CD14-positive monocyte (primary cell): ENCODE measurements at places on chromosomes 2 and 18. TPM values are rescaled to one million over a fixed set of nuclear protein-coding genes. Genes with fewer than 3 reads are reported as not detected.

The STPG4 gene
- polyA plus RNA-seq: 0.20 and 0.27 TPM in 2 replicates

The SF3B6 gene
- polyA plus RNA-seq: 146 TPM

The TXNDC2 gene
- not detected for polyA plus RNA-seq

The UGT1A1 gene
- polyA plus RNA-seq: not detected

GRCh38 chr2:197198890-197199289 is 111.7 kb downstream of the ANKRD44 start:
- no peaks in the 10 kb centered on the region for H3K36me3 ChIP-seq
- peak overlapping the region; percentile 59 for H3K27ac ChIP-seq
- DNase-seq: peak; percentile 60
- no peaks in the 10 kb centered on the region for H3K27me3 ChIP-seq
- peak overlapping the region; percentile 68 for H3K4me3 ChIP-seq
- peaks cover 52% of the 10 kb centered on the region for H3K4me1 ChIP-seq

DNA sequence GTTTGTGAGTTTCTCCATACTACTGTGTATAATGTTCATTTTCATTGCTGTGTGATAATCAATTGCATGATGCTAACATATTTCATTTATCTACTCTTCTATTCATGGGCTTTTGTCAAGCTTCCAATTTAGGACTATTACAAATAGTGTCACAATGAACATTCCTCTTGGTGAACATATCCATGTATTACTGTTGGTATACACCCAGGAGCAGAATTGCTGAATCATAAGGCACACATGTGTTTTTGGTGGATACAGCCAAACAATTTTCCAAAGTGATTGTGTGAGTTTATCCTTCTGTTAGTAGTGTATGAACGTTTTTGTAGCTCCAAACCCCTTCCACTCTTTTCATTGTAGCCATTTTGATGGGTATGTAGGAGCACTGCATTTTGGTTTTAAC is 101.6 kb upstream of the COPS8 start:
- DNase-seq: no peak
- H3K4me1 ChIP-seq: peaks cover 14% of the 10 kb centered on the region
- no peaks in the 10 kb centered on the region for H3K36me3 ChIP-seq
- H3K27me3 ChIP-seq: no peaks in the 10 kb centered on the region
- H3K27ac ChIP-seq: no peak overlapping the region

GRCh38 chr2:43763091-43763490 is 10.7 kb upstream of the DYNC2LI1 start:
- H3K36me3 ChIP-seq: no peaks in the 10 kb centered on the region
- no peaks in the 10 kb centered on the region for H3K27me3 ChIP-seq
- no peak overlapping the region for H3K27ac ChIP-seq
- no peak overlapping the region for H3K4me3 ChIP-seq
- H3K4me1 ChIP-seq: no peaks in the 10 kb centered on the region
- no peak for DNase-seq

DNA sequence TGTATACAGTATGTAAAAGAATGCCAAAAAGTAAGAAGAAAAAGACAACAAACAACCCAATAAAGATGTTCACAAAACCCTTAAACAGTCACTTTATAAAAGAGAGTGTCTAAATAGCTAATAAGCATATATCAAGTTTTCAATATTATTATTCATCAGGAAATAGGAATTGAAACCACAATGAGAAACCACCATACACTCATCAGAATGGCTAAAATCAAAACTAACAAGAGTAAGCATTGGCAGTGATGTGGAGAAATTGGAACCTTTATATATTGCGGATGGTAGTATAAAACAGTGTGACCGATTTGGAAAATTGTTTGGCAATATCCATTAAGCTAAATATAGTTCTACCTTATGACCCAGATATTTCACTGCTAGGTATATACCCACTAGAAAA is 20.5 kb upstream of the TGFA start:
- DNase-seq: no peak
- peaks cover 2% of the 10 kb centered on the region for H3K27me3 ChIP-seq
- H3K27ac ChIP-seq: no peak overlapping the region
- no peak overlapping the region for H3K4me3 ChIP-seq
- H3K4me1 ChIP-seq: peaks cover 3% of the 10 kb centered on the region
- no peaks in the 10 kb centered on the region for H3K36me3 ChIP-seq

DNA sequence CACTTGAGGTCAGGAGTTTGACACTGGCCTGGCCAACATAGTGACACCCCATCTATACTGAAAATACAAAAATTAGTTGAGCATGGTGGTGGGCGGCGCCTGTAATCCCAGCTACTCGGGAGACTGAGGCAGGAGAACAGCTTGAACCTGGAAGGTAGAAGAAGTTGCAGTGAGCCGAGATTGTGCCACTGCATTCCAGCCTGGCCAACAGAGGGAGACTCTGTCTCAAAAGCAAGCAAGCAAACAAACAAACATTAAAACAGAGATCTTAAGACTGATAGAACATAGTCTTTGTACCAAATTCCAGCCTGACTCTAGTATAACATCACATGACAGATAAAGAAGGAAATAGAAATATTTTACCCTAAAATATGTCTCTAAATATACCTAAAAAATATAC is 168.1 kb downstream of the PTPRM start:
- no peaks in the 10 kb centered on the region for H3K36me3 ChIP-seq
- H3K4me1 ChIP-seq: no peaks in the 10 kb centered on the region
- H3K4me3 ChIP-seq: no peak overlapping the region
- no peak overlapping the region for H3K27ac ChIP-seq
